ENCODE measurements at places on chromosomes 4 and X.

- DNase-seq, result no peak
Measured at GRCh38 chr4:6184169-6184568, 16.2 kb downstream of the JAKMIP1 start.

GRCh38 chr4:41146716-41147506, 67.4 kb downstream of the APBB2 start:
- no peak for DNase-seq

DNA sequence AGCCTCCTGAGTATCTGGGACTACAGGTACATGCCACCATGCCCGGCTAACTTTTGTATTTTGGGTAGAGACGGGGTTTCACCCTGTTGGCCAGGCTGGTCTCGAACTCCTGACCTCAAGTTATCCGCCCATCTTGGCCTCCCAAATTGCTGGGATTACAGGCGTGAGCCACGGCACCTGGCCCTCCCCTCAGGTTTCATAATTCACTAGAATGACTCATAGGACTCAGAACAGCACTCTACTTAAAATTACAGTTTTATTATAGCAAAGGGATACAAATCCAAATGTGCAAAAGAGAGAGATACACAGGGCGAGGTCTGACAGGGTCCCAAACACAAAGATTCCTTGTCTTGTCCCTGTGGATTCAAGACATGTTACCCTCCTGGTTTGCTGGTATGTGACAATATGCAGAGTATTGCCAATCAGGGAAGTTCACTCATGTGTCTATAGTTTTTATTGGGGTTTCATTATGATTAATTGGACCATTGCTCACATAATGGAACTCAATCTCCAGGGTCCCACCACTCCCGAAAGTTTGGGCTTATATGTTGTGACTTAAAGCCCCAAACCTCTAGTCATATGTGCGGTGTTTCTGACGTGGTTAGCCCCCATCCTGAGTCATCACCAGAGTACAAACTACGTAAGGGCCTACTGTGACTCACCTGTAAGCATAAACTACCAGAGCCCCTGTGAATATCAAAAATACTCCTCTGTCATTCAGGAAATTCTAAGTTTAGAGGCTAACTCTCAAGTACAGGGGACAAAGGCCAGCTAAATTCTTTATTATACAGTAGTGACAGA, 5.2 kb downstream of the YIPF6 start:
- peak; percentile 31 for DNase-seq

DNA sequence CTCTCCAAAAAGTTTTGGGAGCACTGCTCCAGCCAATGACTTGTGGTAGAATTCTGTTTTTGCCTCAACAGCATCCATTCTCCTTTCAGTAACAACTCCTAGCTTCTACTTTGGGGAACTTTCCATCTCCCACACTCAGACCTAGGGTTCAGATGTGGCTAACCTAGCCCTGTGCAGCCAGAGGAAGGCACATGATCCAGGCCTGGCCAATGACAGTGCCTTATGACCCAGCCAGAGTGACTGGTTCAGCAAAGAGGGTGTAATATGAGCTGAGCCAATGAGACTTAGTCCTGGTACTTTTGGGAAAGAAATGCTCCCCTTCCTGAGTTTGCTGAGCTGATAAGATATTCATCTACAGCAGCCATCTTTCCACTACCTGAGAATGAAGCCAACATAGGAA, 5.4 kb upstream of the USP46 start:
- DNase-seq, result no peak

DNA sequence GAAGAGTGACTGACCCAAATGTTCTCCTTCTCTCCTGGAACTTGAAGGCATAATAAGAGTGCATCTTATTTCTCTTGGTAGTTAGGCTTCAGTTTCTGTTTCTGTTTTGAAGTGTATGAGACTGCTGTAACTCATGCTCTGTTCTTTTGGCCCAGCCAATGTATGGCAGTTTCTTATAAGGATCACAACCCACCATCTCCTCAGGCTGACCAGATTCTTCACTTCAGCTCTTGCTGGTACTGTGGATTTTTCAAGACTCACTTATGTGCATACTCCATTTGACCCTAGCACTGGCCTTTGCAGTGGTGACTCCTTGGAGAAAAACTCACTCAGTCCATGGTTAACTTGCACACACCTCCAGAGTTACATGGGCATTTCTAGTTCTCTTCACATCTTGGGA, 9.6 kb upstream of the YTHDC1 start:
- DNase-seq, result no peak

GRCh38 chrX:54067766-54068165, 23.5 kb upstream of the PHF8 start:
- DNase-seq, result no peak

- no peak for DNase-seq
Measured at GRCh38 chrX:78119521-78120227, 15.6 kb downstream of the PGK1 start.

DNA sequence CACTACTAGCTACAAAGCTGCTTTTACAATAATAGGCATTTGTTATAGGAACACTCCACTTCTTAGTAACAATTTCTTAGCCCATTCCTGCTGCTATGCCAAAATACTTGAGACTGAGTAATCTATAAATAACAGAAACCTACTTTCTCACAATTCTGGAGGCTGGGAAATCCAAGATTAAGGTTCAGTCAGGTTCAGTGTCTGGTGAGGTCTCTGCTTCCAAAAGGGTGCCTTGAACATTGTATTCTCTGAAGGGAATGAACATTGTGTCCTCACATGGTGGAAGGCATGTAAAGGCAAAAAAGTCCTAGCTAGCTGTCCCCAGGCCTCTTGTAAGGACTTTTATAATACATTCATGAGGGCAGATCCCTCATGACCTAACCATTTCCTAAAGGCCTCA, 7.0 kb downstream of the SLC9B1 start:
- DNase-seq, result no peak

DNA sequence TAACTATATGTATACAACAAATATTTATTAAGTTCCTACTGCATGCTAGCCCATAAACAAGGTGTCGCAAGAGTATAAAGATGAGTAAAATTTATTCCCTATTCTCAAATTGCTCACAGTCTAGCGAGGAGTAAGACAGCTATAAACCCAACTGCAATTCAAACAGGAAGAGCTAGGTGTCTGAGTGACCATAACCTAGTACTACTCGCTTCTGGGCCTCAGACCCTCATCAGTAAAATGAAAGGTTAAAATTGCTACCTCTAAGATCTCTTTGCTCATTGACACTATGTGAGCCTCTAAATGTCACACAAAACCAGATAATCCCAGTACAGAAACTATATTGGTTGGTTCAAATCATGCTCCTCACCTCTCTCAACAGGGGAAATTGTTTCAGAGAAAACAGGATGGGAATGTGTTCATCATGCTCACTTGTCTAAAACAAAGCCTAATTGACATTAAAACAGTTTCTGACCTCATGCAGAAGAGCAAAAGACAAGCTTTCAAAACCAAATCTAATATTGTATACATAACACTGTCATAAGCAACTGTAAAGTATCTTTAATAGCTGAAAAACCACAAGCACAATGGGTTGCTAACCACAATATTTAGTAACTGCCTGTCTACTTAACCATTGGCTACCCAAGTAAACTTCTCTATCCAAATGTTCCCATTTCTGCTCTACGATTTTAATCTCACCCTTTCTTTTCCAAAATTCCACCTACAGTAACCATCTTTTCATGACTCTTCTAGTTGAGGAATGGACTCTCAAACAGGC, 264.6 kb upstream of the FMR1 start:
- no peak for DNase-seq

DNA sequence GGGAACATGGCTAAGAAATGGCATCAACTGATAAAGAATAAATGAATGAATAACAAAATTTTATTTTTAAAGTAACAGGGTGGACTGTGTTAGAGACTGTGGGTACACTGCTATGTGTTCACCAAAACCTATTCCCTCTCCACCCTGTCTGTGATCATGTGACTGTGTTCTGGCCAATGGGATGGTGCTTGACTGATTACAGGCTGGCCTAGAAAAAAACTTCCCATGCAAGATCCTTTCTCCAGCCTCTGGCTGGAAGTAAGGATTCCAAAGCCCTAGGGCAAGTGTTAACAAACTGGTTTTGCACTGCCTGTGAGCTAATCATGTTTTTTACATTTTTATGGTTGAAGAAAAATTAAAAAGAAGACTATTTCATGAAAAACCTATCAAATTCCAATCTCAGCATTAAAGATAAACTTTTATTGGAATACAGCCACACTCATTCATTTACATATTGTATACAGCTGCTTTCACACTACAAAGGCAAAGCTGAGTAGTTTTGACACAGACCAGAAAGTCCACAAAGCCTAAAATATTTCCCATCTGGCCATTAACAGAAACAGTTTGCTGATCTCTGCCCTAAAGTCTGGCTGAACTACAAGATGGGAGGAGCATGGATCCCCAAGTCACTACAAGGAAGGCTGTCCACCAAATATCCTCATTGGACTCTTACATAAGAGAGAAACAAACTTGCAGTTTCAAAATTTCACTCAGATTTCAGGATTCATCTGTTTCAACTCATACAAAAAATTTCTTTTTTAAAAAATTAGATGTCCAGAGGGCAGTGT, 133.2 kb downstream of the ARHGAP6 start:
- no peak for DNase-seq

DNA sequence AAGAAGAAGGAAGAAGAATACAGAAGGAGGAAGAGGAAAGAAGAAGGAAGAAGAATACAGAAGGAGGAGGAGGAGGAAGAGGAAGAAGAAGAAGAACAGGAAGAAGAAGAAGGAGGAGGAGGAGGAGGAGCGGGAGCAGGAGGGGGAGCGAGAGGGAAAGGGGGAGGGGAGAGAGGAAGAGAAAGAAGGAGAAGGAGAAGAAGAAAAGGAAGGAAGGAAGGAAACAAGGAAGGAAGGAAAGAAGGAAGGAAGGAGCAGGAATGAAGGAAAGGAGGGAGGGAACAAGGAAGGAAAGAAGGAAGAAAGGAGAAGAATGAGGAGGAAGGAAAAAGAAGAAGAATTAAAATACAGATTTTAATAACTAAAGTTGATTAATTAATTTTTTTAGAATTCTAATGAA, 82.5 kb upstream of the PTPN13 start:
- DNase-seq, result no peak

- DNase-seq, result no peak
Measured at GRCh38 chr4:186770481-186771175, 47.0 kb upstream of the FAT1 start.

GRCh38 chrX:129123795-129124194, 399.5 kb downstream of the SMARCA1 start:
- no peak for DNase-seq

GRCh38 chr4:7632971-7633370, 198.2 kb upstream of the PSAPL1 start:
- DNase-seq, result no peak

GRCh38 chrX:112714357-112714918, 34.7 kb upstream of the LHFPL1 start:
- no peak for DNase-seq

DNA sequence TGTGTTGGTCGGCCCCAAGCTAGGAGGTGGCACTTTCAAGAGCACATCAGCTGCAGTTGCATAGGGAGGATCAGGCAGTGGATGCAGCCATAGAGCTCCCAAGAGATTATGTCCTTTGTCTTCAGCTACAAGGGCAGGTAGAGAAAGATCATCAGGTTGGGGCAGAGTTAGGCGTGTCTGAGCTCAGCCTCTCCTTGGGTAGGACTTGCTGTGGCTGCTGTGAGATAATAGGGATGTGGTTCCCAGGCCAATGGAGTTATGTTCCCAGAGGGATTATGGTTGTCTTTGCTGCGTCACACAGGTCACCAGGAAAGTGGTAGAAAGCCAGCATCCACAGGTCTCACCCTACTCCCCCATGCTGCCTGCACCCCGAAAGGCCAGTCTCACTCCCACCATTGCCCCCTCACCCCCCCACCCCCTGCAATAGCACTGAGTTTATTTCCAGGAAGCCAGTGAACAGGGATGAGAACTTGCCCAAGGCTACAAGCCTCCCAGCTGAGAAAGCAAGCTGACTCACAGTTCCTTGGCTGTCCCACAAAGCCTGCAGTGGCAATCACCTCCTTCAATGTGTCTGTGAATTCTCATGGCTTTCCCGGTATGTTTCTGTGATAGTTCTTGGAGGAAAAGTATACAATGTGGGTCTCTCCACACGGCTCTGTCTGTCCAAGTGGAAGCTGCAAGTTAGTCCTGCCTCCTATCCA, 148.4 kb downstream of the STPG2 start:
- no peak for DNase-seq

DNA sequence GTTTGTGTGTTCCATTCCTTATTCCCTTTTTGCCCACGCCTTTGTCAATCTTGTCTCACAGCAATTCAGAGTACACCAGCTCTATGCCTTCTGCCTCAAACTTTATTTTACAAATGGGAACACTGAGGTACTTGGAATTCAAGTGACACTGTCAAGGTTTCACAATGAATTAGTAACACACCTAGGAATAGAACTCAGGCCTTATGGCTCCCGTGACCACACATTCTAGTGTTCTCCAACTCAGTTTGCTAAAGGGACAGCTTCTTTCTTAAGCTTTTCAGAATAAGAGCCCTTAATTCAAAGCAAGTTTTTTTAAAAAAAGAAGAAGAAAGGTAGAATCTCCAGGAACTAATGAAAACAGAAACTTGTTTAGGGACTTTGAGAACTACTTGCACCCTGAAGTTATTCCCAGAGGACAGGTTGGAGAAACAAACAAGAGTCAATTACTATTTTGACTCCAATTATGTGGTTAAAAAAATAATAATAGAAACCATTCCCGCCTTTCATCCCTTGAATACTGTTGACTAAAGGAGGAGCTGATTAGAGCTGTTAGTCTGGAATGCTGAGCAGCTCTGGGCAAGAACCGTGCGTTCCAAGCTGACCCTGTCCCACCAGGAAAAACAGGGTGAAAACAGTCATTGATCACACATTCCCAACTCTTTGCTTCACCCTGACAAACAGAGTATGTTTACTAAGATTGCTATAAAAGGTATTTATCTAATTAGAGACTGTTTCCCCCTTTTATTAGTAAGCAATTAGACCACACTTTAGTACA, 408.8 kb upstream of the CNKSR2 start:
- DNase-seq, result no peak

GRCh38 chrX:153414856-153415510, 3.7 kb downstream of the ZFP92 start:
- no peak for DNase-seq

DNA sequence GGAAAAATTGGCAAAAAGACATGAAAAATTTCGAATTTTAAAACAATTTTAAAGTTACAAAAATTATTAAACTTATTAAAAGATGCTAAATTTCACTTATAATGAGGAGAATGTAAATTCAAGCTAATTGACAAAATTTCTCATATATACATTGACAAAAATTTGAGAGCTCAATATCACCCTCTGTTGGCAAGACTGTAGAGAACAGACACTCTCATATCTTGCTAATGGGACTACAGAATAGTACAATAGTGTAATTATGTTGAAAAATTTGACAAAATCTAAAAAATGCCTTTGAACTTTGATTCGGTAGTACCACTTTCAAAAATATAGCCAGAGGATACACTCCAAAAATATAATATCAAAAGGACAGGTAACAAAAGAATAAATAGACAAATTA, 29.8 kb downstream of the DCAF8L2 start:
- DNase-seq, result no peak

GRCh38 chrX:143466130-143466529, 51.1 kb downstream of the SPANXN3 start:
- DNase-seq, result no peak
